Activated CD8-positive, alpha-beta T cell treated with anti-CD3 and anti-CD28 coated beads for 36 hours (primary cell): ENCODE measurements at places on chromosomes 13 and 19. TPM values are rescaled to one million over a fixed set of nuclear protein-coding genes. Genes with fewer than 3 reads are reported as not detected.

Gene ZNF575
- 1.2 TPM for total RNA-seq

Gene TMEM59L
- not detected for total RNA-seq

- no peak for DNase-seq
Measured at GRCh38 chr13:97328222-97328790, 105.7 kb upstream of the RAP2A start.

DNA sequence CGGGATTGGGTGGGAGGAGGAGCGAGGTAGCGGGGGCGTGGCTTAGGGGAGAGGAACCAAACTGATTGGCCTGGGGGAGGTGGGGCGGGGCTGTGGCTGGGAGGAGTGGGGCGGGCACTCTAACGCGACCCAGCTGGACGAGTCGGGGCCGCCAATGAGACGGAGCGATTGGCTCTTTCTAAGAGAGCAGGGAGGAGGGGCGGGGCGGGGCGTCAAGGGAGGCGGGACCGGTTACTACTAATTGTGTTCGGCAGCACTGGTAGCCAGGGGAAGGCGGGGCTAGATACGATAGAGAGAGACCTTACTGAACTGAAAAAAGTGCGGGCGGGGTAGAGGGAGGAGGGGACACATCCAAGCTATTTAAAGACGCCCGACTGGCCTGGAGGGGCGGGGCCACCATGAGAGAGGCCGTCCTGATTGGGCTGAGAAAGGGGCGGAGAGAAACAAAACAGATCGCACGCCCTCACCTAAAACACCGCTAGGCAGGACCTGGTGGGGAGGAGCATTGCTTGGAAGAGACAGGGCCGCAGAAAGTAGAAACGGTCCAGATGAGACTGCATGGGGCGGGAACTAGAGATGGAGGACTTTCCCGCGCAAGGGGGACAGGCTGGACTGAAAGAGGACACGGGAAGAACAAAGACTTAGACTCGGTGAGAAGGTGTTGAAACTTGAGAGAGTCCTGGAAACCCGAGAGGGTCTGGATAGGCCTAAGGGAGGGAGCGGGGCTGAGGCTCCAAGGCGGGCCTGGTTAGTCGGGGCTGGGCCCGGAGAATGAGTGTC is at the start of gene KCNC3:
Gene KCNC3 (minus strand): TSS at position 232 of the 780 bp plus-strand sequence. CDS start 295 bp downstream, outside the sequence.
- DNase-seq: peak; percentile 94

DNA sequence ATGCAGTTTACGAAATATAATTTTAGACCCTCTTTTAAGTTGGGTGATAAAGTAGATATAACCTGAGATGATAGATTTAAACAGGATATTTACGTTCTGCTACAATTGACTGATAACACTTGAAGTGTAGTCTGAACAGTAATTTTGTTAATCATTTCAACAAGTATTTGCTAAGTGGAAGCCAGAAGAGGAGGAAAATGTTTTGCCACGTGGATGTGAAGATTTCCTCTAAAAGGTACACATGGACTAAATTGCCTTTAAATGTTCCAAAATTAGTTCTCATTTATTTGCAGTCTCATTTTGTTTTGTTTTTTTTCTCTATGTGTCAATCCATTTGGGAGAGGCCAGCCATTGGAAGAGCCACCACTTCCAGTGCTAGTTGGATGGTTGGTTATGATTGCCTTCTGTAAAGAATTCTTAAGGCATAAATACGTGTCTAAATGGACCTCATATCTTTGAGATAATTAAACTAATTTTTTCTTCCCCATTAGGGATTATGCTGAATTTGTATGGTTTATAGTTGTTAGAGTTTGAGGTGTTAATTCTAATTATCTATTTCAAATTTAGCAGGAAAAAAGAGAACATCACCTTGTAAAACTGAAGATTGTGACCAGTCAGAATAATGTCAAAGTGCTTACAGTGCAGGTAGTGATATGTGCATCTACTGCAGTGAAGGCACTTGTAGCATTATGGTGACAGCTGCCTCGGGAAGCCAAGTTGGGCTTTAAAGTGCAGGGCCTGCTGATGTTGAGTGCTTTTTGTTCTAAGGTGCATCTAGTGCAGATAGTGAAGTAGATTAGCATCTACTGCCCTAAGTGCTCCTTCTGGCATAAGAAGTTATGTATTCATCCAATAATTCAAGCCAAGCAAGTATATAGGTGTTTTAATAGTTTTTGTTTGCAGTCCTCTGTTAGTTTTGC is 2.8 kb downstream of the MIR17HG start:
- no peak for DNase-seq

DNA sequence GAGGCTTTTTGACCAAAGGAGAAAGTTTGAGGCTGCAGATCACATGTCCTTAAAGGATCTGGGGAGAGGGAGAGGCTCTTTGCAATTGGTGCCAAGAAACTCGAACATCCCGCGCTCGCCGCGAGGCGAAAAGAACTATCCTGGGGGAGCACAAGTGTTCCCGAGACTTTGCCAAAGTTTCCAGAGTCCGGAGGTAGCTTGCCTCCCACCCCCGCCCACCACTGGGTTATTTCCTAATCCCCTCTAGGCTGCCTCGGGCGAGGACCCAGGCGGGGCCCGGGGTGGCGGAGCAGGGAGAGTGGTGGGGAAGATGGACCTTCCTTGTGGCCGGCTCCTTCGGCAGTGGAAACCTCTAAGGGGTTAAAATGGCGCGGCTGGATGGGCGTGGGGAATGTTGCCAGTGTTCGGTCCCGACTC is 114.5 kb downstream of the KCNRG start:
- no peak for DNase-seq

DNA sequence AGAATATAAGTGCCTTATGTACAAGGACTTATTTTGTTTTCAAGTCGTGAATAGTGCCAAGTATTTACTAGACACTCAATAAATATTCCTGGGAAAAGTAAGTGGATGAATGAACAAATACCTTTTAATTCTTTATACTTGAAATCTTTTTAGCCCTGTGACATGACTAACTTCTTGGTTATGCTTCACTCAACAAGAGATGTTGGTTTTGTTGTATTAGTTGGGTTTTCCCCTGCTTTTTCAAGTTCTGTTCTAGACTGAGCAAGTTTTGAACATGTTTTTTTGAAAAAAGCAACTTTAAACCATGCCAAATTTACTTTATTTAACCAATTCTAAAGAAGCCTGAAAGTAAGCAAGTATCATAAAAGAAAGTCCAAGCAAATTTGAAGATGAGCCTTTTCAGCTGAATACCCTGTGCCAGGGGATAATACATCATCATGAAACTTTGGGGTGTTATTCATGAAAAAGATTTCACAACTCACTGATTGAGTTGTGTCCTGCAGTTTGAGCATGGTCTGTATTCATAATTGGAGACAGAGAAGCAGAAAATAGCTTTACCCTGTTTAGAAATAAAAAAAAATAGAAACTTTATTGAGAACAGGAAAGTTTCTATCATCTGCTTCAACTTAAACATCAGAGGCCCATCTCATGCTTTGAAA is 11.1 kb downstream of the LMO7 start:
- DNase-seq: no peak
